Calu3 (cell line): ENCODE measurements at places on chromosomes 5 and 9.

DNA sequence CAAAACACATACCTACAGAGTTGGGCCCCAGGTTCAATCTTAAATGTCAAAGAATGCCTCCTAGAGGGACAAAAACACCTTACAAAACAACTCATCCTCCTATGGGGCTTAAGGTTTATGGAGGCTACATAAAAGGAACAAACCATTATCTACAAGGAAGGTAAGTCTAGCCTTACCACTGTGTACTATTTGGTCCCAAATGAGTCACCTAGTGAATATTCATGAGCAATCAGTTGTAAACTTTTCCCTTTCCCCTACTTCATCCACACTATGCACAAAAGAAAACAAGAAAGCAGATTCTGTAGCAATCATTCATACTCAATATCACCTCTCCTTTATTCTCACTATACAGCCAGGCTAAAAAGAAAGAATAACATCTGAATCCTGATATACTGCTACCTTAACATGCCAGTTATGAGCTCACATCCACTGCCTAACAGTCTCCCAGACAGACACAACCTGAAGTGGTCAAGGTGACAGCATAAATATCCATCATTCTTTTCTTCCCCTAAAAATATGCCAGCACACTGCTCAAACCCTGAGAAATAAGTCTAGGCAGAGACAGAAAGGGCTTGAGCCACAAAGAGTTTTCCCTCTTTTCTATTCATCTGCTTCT is 6.2 kb downstream of the OXCT1 start:
- no peak for DNase-seq

- no peak for DNase-seq
These were observed 22.7 kb downstream of the WHRN start for GRCh38 chr9:114482593-114482992.

- DNase-seq = no peak
These were observed 11.5 kb downstream of the GPBP1 start for GRCh38 chr5:57185313-57185712.

DNA sequence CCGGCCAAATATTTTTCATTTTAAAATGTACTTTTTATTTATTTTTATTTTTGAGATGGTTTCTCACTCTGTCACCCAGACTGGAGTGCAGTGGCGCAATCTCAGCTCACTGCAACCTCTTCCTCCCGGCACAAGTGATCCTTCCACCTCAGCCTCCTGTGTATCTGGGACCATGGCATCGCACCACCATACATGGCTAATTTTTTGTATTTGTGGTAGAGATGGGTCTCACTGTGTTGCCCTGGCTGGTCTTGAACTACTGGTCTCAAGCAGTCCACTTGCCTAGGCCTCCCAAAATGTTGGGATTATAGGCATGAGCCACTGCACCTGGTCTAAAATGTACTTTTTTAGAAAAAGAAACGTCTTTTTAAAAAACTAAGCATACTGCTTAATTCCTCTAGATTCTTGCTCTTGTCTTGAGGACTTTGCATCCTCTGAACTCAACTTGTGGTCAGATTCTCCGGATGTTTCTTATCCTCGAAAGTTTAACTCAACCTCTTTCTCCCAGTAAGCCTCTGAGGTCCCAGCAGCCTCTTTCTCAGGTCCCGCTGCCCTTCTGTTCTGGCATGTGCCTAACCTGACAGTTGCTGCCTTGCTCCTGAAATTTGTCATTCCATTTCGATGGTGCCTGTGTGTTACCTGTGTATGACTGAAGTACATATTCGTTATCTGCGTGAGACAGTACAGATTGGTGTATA is 63.0 kb downstream of the TRIO start:
- DNase-seq = no peak

DNA sequence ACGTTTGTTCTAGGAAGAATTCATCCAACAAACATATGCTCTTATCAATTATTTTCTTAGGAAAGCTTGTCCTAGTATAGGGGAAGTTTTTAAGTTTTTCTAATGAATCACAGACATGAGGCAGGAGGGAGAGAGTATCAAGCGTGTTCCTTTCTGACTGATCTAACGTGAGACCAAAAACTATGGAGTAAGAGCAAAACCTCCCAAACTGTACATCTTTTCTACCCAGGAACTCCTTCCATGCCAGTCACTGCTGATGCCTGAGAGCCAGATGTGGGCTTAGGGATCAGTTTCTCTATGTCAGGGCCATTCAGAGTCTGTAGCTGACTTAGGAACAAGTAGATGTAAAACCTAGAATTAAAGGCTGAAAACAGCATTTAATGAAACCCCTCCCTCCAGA is 51.7 kb upstream of the NFIB start:
- no peak for DNase-seq

- no peak for DNase-seq
These were observed 34.9 kb upstream of the FCHO2 start for GRCh38 chr5:72920690-72921502.

GRCh38 chr5:67013719-67014118 is 182.9 kb downstream of the CD180 start:
- no peak for DNase-seq

DNA sequence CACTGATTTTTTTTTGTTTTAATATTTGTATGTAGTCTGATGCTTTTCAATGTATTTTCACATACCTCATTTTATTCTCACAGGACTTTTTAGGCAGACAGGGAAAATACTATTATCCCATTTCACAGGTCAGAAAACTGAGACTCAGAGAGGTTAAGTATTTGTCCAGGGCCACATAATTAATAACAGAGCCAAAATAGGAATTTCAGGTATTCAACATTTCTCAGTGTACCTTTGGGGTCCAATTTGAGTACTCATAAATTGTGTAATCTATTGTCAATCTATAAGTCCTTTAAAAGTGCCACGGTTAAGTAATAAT is 120.7 kb upstream of the GRHPR start:
- DNase-seq = no peak

DNA sequence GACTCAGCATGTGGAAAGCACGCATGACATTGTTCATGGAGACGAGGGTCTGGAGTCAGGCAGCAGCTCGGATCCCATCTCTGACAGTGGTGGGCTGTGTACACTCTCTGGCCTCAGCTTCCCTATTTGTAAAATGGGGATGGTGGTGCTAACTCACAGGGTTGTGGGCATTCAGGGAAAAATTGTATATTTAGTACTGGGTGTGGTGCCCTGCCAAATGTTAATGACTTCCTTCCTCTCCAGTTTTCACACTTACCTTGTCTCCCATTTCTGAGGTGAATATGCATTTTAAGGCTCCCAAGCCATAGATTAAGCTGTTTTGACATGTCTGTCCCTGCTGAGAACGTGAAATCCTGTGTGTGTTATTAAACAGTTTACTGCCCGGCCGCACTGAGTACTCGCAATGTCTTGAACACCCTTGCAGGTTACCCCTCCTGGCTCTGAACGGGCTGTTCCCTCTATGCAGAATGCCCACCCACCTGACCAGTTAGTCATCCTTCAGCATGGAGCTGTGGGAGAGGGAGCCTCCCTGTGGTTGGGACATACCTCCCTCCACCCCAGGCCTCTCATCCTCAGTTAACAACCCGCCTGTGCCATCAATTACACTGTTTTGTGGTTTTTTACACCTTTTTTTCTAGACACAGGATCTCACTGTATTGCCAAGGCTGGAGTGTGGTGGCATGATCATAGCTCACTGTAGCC is 25.8 kb downstream of the TJP2 start:
- DNase-seq = no peak

DNA sequence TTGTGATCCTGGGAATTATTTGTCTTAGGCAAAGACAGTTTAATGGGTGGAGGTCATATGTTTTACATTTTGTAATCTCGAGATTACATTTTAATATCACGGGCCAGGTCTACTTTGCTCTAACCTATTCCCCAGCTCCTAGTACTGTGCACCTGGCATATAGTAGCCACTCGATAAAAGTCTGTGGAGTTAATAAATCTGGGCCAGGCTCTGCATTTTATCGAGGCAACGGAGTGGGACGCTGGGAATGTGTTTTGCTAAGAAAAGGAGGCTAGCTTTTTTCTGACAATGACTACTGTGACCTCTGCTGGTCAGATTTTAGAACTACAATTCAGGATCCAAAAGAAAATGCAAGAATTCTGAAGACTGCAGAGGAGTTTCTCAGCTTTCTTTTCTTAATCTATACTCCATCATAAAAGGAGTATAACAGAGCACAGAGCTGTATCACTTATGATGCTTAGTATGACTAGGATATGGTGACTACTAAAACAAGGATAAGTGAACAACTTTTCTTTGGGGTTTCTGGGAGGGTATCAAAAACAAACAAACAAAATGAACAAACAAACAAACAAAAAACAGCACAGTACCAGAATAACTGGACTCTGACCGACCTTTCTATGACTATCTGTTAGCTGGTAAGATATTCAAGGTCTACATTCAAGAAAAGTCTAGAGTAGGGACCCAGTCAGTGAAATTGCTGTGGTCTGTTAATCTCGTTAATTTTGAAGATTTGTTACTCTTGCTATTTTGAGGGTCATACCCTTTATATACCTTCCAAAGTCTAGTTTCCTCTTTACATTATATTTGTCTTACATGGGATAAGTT is 46.1 kb upstream of the CER1 start:
- DNase-seq = peak; percentile 34

GRCh38 chr9:132143359-132143758 is 18.5 kb upstream of the NTNG2 start:
- no peak for DNase-seq

DNA sequence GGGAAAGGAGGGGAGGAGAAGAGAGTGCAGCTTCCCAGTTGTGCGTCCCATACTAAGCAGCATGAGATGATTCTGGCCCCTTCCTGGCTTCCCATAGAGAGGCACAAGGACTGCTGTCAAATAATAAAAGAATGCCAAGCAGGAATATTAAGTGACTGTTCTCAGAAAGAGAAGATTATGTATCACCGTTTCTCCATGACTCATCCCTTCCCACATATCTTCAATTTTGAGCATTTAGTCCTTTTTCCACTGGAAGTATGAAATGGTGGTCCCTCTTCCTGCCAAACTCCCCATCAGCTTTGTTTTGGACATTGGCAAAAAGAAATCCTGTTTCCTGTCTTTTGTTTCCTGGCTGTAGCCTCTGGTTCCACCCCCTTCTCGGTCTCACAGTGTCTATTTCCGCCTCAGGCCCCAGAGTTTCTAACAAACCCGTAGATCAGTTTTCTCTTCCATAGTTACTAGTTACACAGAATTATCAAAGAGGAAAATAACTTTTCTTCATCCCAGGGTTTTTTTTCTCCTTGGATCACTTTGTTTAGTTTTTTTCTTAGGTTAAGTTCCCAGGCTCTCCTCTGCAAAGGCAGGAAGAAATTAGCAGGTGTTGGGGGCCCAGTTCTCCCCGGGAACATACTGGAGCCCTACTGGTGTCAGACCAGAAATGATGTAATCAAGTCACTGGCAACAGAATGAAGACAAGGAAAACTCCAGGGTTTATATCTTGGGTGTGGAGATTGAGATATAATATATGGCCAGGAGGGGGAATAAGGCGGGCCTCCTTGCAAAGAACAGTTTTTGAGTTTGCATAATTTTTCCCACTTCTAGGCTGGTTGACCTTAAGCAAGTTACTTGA is 26.4 kb upstream of the ARHGAP26 start:
- DNase-seq = no peak

- no peak for DNase-seq
These were observed 21.1 kb downstream of the AK8 start for GRCh38 chr9:132857031-132857430.

GRCh38 chr9:99353408-99353807 is 131.3 kb downstream of the SEC61B start:
- DNase-seq = no peak

GRCh38 chr5:177509381-177509951 is at the start of gene DOK3:
TSS of gene DOK3 (minus strand) at chr5:177509826. CDS start at chr5:177509540, 286 bp downstream.
- no peak for DNase-seq

DNA sequence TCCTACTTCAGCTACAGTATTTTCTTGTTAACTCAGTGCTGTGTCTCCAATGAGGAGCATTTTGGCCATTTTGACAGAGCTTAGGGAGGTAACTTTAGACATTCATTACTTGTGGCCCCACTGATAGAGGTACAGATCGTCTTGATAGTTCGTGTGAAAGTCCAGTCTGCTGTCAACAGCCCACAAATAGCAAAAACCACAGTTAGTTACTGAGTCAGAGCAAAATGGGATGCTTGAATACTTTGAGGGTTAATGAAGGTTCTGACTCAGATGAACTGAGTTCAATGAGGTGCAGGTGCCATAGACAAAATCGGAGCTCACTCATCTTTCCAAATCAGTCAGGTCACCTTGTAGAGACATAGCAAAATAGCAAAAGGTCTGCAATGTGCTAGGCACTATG is 163.1 kb upstream of the TLE4 start:
- DNase-seq = no peak

GRCh38 chr9:126558051-126558665 is 55.6 kb upstream of the LMX1B start:
- peak; percentile 65 for DNase-seq

DNA sequence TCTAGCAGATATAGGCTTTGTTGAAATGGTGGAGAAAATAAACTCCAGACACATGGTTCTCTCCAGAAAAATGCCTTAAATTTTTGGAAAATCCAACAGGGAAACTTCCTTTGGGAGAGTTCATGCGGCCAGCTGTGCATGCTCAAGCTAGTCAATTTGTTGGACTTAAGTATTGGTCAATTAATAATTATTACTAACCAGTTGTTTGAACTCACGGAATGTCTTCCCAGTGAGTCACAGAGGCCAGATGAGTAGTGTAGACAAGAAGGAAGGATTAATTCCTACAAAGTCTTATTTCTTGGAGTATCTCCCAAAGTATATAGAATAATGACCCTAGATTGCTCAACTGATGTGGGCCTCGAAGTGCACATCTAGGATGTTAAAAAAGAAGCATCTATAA is 103.6 kb downstream of the MACIR start:
- DNase-seq = no peak

GRCh38 chr5:88672644-88673252 is 210.2 kb downstream of the MEF2C start:
- DNase-seq = no peak

DNA sequence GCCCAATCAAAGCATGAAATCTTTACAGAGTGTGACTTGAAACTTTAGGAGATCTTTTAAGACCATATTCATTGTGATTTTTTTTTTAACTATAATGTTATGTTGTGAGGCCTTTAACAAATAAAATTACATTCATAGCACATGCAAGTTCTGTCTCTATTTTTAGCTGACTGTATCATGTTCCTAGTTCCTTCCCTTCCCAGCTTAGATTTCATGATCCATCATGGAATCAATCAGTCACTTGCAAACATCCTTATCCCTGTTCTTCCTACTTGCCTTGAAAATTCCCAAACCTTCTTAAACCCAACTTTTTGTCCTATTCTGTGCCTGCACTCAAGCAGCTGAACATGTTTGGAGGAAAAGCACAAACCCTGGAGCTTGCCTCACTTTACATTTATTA is 141.8 kb downstream of the DMXL1 start:
- DNase-seq = no peak

DNA sequence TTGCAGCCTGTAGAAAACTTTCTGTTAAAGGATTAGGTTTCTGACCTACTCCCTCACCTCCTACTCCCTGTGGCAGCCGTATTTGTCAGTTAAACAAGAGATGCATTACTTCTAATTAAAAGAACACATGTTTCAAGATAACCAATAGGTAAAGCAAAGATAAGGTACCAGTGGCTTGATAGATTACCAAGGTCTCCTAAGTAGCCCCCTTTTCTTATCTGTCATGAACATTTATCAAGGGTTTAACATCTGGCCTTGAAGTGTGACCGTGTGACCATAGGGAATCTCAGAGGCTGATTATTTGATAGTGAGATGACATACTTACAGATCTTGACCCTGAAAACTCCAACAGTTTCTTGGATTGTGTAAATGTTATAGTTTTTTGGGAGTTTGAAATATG is 764.0 kb upstream of the EDIL3 start:
- no peak for DNase-seq

GRCh38 chr5:132763181-132764036 is 13.6 kb downstream of the SEPTIN8 start:
- no peak for DNase-seq

- no peak for DNase-seq
These were observed 448.1 kb downstream of the ARHGEF28 start for GRCh38 chr5:74074111-74074510.

- DNase-seq = no peak
These were observed 72.2 kb downstream of the ATG10 start for GRCh38 chr5:82044010-82044409.
